ENCODE measurements at places on chromosomes 4 and X. TPM values are rescaled to one million over a fixed set of nuclear protein-coding genes. Genes with fewer than 3 reads are reported as not detected.

DNA sequence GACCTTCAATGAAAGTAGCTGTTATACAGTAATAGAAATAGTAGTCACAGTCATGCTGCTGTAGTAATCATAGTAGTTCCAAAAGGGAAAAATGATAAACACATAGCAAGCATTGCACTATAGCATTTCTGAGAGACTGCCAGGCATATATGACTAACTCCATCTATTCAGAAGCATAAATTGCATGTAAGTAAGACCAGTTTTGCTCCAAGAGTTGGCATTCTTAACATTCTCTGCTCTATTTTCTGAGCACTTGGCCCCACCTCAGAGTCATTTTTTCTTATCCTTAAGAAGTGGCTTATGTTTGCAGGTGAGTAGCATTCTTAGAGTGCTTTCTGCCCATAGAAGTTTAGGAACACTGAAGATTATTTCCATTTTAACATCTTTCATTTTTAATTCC, 490.3 kb upstream of the TECRL start:
- DNase-seq, result no peak

The DAPP1 gene
- polyA plus RNA-seq, result not detected

DNA sequence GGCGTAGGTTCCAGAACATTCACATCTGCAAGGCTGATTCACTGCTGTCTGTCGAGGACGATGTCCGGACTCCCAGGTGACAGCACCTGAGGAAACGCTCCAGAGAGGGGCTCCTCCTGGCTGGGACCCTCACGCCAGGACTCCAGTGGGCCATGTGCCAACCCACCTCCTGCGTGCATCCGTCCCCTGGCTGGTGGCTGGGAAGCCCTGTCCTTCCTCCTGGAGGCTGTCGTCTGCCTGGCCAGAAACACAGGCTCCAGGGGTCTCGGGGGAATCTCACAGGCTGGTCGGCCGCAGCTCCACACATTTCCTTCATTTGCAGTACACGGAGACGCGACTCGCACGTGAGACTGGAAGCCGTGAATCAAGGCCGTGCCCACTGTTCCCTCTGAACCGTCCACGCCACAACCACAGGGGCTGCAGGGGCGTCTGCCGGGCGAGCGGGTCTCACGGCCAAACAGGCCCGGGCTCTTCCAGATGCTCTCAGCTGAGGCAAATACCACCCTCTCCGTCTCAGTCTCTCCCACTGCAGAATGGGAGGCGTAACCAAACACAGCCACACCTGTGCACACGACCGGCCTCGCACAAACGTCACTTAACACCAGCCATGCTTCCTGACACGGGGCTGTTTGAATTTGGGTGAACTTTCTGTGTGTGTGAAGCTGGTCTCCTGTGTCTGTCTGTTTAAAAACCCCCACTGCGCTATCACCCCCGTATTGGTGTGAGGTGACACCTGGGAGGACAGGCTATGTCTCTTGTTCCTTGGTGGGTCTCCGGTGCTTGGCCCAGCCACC, 38.7 kb upstream of the MXD4 start:
- no peak for DNase-seq

DNA sequence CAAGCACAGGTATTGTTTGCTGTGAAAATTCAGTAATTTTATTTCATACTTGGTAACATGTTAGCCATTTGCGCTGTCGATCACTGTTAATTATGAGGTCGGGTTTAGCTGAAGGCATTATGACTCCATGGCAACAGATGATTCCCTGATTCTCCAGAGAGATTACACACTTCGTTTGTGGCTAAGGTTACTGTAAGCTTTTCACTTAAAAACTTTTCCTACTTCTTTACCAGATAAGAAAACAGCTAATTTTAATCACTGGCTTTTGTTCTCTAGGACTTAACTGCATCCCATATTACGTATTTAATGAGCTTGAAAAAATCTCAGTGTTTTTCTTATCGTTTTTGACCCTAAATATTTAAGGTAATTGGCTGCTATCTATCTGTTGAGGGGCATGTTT, 2.1 kb downstream of the GSTCD start:
- DNase-seq, result no peak

The HSD17B13 gene
- 0.07 TPM for polyA plus RNA-seq

The NUP62CL gene
- polyA plus RNA-seq, result not detected

GRCh38 chr4:22824091-22824490, 131.4 kb downstream of the GBA3 start:
- no peak for DNase-seq

DNA sequence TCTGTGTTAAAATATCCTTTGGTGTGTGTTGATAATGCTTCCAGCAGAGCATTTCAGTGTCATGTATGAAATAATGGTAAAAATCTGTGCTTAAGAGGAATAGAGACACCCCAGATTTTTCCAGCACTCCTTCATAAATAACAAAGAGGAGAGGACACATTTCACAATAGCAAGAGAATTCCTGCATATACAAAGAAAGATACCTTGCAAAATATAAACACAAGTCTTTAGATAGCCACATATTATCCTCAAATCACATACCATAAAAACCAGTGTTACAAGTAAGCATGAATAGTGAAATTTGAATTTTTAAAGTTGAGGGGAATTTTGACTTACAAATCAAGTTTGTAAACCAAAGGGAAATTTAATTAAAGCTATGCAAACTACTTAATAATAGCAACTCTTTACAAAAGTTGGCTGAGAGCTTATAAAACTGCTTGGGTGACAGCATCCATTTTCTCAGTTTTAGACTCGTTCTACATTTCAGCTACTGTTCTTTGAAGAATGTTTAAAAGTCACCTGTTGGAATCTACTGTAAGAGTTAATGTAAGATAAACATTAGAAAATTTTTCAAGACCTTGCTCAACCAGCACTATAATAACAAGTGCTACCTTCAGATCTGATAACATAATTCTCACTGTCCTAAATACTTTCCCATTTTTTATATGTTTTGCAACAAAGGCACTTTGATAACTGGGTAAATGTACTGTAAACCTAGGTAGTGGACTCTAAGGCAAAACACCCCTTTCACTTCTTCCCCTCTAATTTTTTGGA, 3.7 kb downstream of the APELA start:
- DNase-seq, result no peak

DNA sequence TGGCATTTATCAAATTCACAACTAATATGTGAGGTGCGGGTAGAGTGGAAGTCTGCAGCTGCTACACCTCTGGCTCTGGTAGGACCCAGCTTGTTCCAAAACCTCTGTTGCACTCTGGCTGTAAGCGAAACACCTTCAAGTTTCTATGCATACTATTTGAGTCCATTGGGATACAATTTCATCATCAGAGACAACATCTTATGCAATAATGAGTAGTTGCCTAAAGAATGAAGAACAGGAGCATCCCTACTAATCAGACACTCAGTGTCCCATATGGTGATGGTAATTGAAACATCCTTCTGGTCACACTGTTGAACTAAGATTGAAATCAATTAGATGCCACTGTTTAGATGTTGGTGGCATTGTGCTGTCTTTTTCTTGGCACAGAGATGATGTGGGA, 178.4 kb downstream of the MGST2 start:
- DNase-seq, result no peak

GRCh38 chr4:7287274-7287917, 95.1 kb downstream of the SORCS2 start:
- no peak for DNase-seq

The FAM9C gene
- polyA plus RNA-seq, result not detected

DNA sequence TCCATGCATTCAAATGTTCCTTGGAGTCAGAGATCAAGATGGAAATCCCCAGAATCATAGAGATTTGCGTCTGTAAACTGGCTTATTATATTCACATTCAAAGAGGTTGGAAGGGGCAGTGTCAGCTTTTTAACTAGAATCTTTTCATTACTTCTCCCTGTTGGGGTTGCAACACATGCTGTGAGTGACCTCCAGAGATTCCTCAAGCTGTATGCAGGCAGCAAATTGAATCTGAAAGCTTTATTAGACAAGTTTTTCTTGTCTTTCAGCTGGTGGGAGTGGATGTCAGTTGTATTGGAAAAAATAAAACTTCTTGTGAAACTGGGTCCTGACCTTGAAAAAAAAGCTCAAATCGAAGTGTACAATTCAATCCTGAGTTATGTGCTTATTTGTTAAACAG, 736.5 kb upstream of the FTHL17 start:
- no peak for DNase-seq

The DMRTC1 gene
- not detected for polyA plus RNA-seq
